NCI-H187 (cell line): ENCODE measurements at places on chromosomes 2 and 18.

GRCh38 chr2:139353874-139354273 lies 573.7 kb upstream of the NXPH2 start:
- DNase-seq: no peak

GRCh38 chr2:28895189-28895893 lies 874 bp downstream of the WDR43 start:
- no peak for DNase-seq

DNA sequence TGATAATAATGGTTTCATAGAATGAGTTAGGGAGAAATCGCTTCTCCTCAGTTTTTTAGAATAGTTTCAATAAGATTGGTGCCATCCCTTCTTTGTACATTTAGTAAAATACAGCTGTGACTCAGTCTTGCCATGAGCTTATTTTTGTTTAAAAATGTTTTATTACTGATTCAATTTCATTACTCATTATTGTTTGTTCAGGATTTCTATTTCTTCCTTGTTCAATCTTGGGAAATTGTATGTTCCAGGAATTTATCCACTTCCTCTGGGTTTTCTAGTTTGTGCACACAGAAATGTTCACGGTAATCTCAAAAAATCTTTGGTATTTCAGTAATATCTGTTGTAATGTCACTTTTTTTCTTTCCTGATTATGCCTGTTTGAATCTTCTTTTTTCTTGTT lies 371.5 kb upstream of the SETBP1 start:
- DNase-seq: no peak

GRCh38 chr2:172893111-172893510 lies 157.5 kb downstream of the RAPGEF4 start:
- no peak for DNase-seq

DNA sequence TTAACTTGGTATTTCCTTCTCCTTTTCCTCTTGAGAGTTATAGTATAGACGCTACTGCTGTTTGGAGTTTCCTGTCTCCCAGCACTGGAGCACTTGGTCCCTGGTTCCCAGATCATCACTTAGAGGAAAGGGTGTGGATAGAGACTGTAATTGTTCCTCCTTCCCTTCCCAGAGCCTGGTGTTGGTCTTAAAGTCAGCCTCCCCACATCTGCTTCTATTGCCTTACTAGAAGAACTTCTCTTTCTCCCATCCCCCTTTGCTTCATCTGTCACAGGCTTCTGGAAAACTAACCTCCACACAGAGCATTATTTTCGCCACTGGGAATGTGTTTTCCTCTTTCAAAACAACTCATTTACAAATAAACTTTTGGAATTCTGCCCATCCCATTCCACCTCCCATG lies 131.0 kb downstream of the CCDC85A start:
- no peak for DNase-seq

DNA sequence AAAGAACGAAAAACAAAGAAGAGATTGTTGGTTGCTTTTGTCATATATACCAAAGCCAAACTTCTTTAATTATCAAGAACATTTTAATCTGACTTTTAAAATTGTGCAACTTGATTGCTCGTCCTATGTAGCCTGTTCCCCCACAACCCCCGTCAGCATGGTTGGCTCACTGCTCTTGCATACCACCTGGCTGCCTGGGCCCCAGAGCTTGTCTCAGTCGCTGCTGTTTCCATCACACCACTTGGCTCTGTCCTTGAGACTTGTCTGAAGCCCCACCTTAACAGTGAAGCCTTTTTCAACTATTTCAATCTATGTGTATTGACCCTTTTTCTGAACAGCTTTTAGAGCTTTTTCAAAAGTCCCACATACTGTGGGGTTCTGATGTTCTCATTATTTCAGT lies 270.8 kb downstream of the ZNF407 start:
- DNase-seq: no peak
